Cortex of kidney (tissue), 1 donor: ENCODE measurements at places on chromosomes 11 and 22.

DNA sequence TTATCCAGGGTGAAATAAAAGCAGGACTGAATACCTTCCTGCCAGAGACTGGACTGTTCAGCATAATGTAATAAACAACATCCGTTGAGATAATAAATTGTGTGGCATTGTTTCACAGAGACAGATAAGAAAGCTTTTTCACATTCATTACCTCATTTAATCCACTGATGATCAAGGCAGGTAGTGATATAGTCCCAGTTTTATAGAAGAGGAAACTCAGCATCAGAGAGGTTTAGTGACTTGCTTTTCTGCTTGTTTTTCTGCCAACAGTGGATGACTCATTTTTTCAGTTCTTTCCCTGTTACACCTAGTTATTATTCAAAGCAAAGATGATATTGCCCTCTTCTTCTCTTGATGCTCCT is 4.0 kb downstream of the MYO18B start:
- no peak for DNase-seq

GRCh38 chr11:22690871-22691270 is 24.5 kb downstream of the GAS2 start:
- DNase-seq: no peak

DNA sequence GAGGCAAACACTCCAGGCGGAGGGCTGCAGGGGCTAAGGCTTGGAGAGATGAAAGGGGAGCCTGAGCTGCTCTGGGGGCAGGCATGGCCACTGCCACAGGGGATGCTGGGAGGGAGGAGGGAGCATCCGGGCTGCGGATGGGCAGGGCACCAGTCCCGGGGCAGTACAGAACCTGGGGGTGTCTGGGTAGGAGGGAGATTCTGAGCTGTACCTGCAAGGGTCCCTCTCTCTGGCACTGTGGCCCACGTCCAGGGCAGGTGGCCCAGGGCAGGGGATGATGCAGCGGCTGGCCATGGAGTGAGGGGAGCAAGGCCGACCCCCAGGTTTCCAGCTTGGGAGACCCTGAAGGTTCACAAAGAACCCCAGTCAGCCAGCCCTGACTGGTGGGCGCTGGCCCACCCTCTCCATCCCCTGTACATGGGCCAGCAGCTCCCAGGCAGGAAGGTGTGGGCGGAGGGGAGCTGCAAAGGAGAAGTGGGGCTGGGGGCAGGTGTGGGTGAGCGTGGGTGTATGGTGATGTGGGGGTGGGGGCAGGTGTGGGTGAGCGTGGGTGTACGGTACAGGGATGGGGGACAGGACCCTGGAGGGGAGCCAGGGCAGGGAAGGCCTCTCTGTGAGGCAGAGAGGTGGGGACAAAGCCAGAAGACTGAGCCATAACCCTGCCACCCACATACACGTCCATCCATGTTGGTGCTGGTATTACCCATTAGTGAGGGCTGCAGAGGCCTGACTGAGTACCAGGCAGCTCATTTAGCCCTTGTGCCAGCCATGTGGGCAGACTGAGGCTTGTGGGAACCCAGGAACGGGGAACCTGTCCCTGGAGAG is 2.2 kb upstream of the TNFRSF13C start:
- DNase-seq: no peak

GRCh38 chr11:72668629-72669347 is 5.4 kb downstream of the PDE2A start:
- DNase-seq: no peak

DNA sequence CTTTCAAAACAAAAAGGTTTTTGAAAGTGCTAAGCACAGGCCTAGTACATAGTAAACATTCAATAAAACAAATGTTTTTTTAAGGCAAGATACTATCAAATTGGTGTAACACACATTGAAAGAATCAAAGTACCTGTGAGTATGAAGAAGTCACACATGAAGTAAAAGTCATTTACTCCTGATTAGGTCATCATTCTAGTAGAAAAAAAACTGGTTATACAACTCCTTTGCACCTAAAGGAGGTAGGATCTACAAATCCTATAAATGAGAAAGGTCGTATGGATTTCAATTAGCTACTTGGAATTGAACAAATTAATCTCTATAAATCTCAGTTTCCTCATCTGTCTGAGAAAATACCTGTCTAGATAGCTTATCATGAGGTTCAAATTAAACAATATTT is 80.8 kb downstream of the SIK3 start:
- DNase-seq: no peak

DNA sequence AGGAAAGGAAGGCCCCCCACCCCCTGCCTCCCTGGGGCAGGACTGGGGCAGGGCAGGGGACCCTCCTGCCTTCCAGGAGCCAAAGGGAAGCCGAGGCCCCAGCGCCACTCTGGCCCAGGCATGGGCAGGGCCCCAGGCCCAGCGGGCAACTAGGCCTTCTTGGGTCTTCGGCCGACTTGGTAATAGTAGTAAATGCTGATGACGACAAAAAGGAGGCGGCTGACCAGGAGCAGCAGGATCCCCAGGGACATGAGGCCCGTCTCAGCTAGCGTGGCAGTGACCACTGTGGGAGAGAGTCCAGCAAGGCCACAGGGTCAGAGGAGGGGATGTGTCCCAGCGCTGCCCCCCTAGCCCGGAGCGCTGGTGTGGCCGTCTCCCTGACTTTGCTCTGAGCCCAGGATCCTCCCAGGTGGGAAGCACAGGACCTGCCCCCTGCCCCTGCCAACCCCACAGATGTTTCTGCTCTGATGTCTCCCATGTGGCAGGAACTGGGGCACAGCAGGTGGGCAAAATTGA is 15.9 kb downstream of the TP53I11 start:
- no peak for DNase-seq

GRCh38 chr11:96259134-96259830 is 83.7 kb downstream of the MAML2 start:
- DNase-seq: no peak

GRCh38 chr11:12245549-12246016 is 131.8 kb upstream of the PARVA start:
- DNase-seq: no peak

GRCh38 chr22:35346596-35347220 is 34.2 kb upstream of the HMOX1 start:
- no peak for DNase-seq

DNA sequence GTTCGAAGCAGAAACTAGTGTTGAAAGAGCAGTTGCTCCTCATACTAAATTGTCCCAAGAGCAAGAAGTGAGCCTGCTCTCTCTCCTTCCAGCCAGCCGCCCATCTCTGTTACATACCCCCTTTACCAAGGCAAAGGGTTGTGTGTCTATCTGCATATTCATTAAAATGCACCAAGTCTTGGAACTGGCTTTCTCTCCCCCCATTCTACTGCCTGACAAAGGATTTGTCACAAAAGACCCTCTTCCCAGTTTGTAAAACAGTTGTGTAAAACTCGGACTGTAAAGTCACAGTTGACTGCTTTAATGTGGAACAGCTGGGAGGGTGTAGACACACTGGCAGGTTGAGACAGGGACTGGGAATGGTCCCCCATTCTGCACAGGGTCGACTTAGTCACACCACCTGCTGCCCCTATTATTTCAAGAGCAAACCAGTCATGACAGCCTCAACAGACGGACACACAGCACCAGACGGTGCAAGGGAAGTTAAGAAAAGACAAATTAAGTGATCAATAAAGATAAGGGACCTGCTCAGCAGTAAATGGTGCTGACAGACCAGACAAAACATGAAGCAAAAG is 60.0 kb upstream of the HTATIP2 start:
- DNase-seq: no peak

DNA sequence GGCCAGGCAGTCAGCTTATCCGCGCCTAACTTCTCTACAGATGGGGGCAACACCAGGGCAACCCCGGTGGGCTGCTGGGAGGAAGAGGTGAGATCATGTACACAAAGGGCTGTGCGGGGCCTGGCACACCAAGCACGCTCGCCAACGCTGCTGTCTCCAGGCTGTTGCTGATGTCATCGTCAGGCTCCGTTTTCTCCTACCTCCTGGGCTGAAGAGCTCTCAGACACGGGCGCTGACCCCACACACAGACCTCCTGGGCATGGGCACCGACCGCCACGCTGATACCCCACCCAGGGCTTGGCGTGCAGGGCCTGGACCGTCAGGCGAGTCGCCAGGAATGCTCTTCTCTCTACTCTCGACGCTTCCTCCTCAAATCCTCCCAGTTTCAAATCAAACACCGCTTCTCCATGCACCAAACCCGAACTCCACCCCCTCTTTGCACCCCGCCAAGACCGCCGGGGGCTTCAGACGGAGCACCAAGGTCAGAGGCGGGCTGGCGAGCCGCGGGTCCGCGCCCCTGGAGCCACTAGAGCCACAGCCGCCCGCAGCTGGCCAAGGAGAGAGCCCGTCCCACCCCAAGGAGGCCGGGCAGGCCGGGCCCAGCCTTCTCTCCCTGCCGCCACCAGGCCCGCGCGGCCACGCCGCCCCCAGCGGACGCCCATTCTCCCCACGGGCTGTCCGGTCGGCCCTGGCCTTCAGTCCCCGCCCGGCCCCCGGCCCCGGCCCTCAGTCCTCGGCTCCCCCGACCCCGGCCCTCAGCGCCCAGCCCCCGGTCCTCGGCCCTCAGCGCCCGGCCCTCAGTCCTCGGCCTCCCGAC is 772 bp downstream of the SBF1 start:
- no peak for DNase-seq
